Cerebellum (tissue), 4 donors: ENCODE measurements at places on chromosomes 2 and 18. TPM values are rescaled to one million over a fixed set of nuclear protein-coding genes. Genes with fewer than 3 reads are reported as not detected.

The IL37 gene
- total RNA-seq: not detected

The CD28 gene
- total RNA-seq: 1.00 TPM

The LIMS4 gene
- total RNA-seq: 0.45 TPM

The IDH1 gene
- total RNA-seq: 109 TPM

The FOXD4L1 gene
- 0.27 TPM for total RNA-seq
